ENCODE measurements at places on chromosomes 6 and 20.

- DNase-seq, result peak; percentile 5
These were observed 333.8 kb downstream of the CDH26 start for GRCh38 chr20:60292001-60292520.

- DNase-seq, result no peak
These were observed 5.9 kb downstream of the CASS4 start for GRCh38 chr20:56417911-56418310.

DNA sequence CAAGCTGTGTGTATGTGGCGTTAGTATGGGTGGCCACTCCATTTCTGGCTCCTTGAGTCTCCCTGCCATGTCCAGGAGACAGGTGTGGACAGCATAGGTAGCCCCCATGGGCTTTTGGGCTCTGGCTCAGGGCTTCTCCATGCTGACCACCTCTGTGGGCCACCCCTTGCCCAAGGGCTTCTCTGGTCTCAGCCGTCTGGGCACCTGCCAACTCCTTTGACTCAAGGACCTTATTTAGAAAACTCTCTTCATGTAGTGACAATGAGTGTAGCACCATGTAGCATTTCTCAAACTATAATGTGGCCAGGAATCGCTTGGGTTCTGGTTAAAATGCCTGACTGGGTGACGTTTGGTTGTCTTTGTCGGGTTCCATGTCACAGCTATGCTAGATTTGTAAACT, 5.1 kb upstream of the GTSF1L start:
- DNase-seq, result no peak

- peak; percentile 43 for DNase-seq
These were observed 58.5 kb downstream of the SUN5 start for GRCh38 chr20:32945710-32946221.

- no peak for DNase-seq
These were observed 179.1 kb upstream of the EYA4 start for GRCh38 chr6:133062077-133062476.

Data from OCI-LY7 (cell line).